ENCODE measurements at places on chromosomes 16 and 17.
A peak's percentile ranks its signal among the peaks of the same experiment; 100 is the strongest.

DNA sequence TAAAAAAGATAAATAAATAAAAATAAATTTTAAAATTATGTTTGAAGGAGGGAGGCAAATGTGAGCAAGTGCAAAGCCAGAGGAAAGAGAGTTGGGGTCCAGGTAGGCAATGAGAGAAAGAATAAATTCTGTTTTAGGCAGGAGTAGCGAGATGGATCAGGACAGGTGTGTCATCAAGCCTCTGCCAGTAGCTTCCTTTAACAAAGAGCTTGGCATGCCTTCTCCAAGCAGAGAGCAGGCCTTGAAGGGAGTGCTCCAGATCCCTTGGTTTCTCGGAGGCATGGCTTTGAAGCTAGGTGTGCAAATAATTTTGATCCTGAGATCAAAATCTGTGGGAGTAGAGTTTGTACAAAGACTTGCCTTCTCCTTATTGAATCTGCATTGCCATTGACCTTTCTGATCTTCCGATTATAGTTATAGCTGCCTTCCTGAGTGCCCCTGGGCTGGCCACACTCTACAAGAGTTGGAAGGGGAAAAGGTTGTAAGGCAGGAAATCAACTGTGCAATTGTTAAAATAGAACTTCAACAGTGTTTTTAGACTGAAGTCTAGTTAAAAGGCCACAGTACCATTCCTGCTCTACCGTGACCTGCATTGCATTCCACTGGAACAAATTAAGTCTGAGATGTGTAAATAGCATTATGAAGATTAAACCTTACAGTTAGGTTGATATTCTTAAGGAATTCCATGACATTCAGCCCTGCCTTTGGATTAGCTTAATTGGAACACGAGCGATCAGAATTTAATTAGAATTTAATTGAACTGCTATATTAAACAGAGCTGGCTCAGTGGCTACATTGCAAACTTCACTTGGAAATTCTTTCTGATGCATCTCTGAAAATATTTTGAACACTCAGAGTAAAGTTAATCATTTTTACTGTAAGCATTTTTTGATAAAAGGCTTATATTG, 33.7 kb downstream of the IQCK start:
- no peak for DNase-seq

DNA sequence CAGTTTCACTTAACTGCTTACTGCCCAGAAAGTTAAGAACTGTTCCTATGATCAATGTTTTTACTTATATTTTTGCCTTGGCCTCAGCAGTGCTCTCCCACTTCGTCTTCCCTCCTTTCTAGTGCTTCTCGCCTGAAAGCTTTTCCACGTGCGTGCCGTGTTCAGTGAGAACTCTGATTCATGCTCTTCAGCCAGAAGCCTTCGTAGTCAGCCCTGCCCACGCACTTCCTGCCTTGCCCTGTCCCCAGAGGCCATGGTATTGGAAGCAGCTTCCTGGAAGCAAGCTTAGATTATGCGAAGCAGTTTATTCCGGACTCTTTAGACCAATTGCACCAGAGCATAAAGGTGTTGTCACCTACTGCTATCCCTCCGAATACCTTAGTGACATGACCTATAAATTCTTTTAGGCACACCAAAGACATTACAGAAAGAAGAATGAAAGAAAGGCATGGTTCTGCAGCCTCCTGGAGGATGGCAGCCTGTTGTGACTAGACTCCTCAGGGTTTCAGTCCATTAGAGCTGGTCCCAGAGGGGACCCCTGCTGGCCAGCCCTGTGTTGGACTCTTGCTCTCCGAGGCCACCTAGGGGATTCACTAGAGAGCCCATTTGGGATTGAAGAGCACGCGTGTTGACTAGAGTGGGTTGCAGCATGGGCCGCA, 105.2 kb downstream of the RPTOR start:
- DNase-seq = peak; percentile 76

DNA sequence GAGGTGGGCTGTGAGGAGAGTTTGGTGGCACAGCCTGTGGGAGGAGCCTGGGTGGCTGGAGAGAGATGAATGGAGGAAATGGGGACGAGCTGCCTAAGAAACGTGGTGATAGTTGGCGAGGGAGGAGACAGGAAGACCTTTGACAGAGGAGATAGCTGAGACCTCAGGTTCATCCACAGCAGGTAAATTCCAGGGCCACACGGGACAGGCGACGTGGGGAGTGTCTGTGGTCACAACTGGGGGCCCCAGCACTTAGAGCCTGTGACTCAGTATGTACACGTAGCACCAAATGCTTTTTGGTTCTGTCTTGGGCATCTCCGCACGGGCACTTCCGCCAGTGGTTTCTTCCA, 7.7 kb downstream of the MINK1 start:
- DNase-seq = no peak

DNA sequence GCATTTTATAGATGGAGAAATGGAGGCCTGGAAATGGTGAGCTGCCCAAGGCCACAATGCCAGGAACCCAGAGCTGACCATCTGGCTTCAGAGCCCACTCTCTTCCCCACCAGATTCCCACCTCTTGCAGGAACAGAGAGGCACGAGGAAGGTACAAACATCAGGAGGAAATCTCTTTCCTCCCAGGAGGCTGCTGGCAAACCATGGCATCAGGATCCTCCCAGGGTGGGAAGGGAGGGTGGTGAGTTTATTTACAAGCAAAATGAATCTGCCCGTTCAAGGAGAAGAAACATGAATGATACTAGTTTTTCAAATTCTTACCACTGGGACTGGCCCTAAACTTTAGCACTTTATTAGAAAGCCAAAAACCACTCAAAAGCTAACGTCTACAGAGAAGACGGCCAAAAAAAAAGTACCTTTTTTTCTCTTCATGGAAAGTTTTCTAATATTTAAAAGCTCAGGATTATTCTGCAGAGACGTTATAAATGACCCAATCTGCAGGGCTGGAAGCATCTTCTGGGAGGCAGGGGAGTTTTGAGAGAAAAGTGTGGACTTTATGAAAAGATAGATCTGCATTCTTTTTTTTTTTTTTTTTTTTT, 79.1 kb downstream of the NXN start:
- no peak for DNase-seq

DNA sequence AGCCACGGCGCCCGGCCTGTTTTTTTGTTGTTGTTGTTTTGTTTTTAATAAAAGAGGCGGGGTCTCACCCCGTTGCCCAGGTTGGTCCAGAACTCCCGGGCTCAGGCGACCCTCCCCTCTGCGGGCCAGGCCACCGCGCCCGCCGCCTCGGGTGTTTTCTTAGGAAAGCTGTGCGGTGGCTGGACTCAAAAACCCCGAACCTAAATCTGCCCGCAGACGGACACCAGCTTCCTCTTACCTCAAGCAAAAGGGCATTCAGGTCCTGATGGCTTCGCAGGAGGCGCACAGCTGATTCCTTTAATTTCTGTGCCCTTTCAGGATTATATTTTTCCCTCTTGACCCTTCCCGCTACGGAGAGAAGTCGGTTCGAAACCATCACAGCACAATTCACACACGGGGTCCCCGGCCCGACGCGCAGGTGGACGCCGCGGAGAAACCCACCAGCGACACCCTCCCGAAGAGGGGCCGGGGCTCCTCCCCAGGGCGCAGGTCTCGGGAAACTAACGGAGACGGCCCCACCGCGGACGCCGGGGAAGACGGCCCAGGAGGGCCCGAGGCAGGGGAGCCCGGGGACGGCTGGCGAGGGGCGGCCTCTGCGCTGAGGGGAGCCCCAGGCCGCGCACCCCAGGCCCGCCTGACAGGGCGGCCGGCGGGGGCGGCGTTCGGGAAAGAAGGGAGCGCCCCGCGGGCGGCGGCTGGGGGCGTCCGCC, 653 bp downstream of the FANCA start:
- no peak for DNase-seq

GRCh38 chr17:51056813-51057510, 63.7 kb downstream of the SPAG9 start:
- no peak for DNase-seq

DNA sequence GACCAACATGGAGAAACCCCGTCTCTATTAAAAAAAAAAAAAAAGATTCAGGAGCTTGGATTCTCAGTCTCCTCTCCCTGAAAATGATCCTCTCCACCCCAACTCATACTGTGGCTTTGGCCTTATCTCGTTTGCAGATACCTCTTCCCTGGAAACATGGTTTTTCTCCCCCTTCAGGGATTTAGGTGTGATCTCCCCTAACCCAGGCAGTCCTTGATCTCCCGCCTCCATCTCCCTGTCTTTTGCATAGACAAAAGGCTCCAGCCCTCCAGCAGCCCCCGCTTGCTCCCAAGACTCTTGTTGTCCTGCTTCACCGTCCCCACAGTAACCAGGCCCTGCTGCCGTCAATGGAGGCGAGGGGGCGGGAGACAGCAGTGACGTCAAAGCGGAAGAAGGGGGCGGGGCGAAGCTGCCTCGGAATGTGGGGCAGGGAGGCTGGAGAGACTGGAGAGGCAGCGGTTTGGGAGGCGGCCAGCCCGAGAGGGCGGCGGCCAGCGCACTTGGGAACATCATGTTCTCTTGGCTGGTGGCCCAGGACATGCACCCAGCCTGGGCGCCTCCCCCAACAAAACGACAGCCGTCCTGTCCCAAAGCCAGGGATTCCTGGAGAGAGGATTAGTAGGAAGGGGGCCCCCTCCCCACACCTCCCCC, 1.9 kb upstream of the PER1 start:
- DNase-seq = peak; percentile 64

- no peak for DNase-seq
These were observed 294.5 kb downstream of the SNX29 start for GRCh38 chr16:12271006-12271405.

Data from activated CD8-positive, alpha-beta memory T cell treated with anti-CD3 and anti-CD28 coated beads for 4 hours (primary cell).